ENCODE measurements at places on chromosomes 1 and 21.

- no peak for DNase-seq
These were observed 20.4 kb downstream of the CENPF start for GRCh38 chr1:214623430-214623829.

GRCh38 chr1:156153362-156153761 lies at the start of gene SEMA4A:
SEMA4A (plus strand) TSS chr1:156153585; CDS start chr1:156154579, 994 bp downstream.
- no peak for DNase-seq

GRCh38 chr1:99374109-99374508 lies 109.8 kb downstream of the PLPPR4 start:
- no peak for DNase-seq

DNA sequence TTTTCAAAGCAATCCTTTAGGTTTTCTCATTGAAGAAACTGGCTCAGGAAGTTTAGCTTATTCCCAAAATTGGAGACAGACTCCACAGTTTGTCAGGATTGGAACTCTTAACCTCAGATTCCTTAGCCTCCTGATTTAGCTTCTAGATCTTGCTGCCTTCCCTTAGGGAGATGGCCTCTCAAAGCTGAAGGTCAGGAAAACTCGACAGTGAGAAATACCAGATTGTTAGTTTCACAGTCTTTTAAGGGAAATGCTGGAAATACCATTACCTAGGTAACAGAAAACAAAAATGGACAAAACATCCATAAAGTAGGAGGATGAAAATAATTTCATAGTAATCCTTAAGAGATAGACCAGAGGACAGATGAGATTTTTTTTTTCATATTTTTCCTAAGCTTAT lies 7.8 kb downstream of the RASAL2 start:
- no peak for DNase-seq

- DNase-seq = peak; percentile 42
These were observed 129.5 kb upstream of the PRMT6 start for GRCh38 chr1:106926803-106927582.

DNA sequence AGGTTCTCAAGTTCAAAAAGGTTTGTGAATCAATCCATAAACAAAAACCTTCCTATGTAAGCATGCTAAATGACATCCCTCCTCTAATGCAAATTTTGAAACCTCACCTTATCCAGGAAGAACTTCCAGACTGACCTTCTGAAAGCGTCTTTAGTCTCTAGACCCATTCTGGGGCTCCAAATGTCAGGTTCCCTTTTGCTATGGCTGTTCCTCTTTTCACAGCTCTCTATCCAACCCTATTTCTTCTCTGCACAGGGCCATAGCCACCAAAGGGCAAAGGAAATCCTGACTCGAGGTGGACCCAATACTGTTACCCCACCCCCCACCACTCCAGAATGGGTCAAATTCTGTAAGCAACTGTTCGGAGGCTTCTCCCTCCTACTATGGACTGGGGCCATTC lies 3.4 kb downstream of the ATP1A4 start:
- no peak for DNase-seq

GRCh38 chr1:163265547-163265946 lies 56.2 kb upstream of the NUF2 start:
- DNase-seq = no peak

- DNase-seq = no peak
These were observed 481.4 kb upstream of the VAMP3 start for GRCh38 chr1:7289694-7290093.

DNA sequence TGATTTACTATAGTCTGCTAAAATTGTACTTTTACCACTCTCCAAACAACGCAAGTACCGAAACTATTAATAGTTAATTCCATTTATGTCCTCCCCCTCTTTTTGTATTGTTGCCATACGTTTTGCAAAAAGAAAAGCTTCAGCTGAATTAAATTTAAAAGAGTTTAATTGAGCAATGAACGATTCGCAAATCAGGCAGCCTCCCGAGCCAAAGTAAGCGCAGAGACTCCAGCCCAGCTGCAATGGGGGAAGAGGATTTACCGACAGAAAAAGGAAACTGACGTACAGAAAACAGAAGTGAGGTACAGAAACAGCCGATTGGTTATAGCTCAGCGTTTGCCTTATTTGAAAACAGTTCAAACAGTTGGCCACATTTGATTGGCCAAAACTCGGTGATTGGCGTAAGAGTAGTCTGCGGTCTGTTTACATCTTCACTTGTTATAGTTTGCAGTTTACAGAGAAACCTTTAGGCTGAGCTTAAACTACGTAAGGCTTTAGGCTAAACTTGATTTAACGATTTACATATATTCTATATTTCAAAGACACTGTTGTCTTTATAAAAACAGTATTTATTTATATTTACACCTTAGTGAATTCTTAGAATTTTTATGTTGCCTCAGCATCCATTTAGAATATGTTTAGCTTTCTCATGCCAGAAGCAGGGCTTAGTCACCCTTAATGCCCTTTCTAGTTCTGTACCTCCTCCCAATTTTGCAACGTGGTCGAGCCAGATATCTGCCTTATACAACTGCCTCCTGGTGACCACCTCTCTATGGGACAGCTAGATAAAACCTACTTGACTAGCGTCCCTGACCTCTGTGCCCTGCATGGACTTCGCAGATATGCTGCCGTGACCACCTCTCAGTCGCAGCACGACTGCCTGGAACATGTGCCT lies 23.8 kb downstream of the CR1 start:
- DNase-seq = no peak

- no peak for DNase-seq
These were observed 387.2 kb upstream of the DUSP10 start for GRCh38 chr1:222129041-222129440.

GRCh38 chr1:4047666-4048065 lies 147.6 kb upstream of the C1orf174 start:
- DNase-seq = no peak

DNA sequence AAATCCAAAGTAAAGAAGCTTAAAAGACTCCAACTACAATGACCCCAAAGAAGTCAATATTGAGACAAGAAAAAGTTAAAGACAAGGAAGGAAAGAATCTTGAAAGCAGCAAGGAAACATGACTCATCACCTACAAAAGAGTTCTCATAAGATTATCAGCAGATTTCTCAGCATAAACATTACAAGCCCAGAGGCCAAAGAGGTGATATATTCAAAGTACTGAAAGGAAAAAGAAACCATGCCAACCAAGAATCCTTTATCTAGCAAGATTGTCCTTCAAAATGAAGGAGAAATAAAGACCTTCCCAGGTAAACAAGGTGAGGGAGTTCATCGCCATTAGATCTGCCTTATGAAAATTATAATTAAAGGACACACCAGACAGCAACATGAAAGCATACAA lies 49.8 kb downstream of the CSMD2 start:
- DNase-seq = no peak

DNA sequence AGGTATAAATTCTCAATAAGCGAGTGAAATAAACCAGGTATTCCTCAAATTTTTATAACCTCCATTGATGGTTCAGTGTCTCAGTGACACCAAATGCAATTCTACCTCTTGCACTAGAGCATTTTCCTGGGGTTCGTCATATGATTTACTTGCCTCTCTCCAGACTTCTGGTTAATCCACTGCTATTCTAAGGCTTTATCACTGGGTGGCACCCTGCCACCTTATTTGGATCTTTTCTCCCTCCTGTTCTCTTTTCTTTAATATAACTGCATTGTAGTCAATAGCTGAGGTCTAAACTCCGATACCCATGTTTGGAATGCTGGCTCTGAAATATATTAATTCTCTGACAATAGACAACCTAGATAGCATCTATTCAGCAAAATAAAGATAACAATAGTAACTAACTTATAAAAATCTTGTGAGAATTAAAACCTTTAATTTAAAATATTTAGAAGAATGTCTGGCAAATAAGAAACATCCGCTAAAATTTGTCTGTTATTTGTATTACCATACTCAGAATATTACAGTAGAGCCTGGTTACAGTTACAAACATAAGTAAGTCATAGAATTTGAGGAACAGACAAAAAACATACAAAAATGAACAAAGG lies 436.4 kb downstream of the PLA2G4A start:
- peak; percentile 36 for DNase-seq

- no peak for DNase-seq
These were observed 69.1 kb downstream of the KCNJ15 start for GRCh38 chr21:38325731-38326420.

- DNase-seq = no peak
These were observed 222.6 kb upstream of the KIAA0040 start for GRCh38 chr1:175415129-175415712.

- DNase-seq = no peak
These were observed 90.7 kb upstream of the WLS start for GRCh38 chr1:68322837-68323687.
